Pancreas (tissue), 10 donors: ENCODE measurements at places on chromosomes 3 and 15.

DNA sequence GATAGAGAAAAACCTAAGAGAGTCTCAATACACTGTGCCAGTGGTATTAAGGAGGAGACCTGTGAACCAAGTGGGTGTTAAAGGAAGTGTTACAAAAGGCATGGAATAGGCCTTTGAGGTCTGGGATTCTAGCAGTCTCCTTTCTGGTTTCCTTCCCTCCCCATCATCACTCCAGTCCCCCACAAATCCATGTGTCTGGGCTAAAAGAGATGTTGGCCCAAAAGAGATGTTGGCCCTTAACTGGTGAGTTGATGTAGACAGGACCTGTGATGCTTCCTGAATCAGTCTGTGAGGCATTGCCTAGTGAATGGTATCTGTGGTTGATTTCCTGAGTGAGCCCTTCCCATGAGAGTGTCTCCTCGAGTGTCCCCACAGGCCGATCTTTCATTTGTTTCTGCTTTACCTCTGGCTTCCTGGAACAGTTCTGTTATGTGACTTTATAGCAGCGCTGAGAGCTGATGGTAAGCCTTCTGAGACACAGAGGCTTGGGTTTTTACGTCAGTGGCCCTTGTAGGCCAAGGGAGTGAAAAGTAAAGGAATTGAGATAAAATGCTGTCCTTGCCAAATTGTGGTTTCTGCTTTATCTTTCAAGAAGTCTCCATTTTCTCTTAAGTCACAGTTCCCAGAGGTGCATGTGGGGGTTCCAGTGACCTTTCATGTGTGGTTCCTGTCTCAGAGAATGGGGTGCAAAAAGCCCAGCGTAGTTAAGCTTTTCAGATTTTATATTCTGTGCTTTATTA lies 87.8 kb downstream of the KLHL25 start:
- no peak for DNase-seq

GRCh38 chr3:193377591-193377990 lies 962 bp downstream of the ATP13A5 start:
- no peak for DNase-seq

GRCh38 chr3:158260392-158260791 lies 150.5 kb downstream of the RSRC1 start:
- no peak for DNase-seq

DNA sequence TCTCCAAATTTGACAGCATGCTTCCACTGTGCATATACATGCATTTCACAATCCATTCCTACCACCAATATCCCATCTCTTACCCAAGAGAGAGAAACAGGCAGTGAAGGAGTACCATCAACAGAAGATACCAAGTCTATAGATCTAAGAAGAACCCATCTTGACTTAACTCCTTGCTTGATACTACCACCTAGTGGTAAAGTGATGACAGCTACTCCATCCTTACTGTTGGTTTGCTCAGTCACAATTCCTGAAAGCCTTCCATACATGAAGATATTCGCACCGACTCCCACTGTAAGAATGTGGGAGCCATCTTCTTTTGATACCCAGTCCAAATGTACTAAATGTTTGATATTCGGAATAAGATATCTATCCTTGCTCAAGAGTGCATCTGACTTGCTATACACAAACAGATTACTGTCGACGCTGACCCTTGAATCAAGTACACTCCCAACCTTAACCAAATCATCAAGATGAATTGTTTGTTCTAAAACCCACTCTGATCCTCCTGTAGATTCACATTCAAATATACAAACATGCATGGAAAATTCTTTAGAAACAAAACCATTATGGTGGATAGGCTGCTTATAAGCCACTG lies 123.1 kb downstream of the DMXL2 start:
- no peak for DNase-seq

DNA sequence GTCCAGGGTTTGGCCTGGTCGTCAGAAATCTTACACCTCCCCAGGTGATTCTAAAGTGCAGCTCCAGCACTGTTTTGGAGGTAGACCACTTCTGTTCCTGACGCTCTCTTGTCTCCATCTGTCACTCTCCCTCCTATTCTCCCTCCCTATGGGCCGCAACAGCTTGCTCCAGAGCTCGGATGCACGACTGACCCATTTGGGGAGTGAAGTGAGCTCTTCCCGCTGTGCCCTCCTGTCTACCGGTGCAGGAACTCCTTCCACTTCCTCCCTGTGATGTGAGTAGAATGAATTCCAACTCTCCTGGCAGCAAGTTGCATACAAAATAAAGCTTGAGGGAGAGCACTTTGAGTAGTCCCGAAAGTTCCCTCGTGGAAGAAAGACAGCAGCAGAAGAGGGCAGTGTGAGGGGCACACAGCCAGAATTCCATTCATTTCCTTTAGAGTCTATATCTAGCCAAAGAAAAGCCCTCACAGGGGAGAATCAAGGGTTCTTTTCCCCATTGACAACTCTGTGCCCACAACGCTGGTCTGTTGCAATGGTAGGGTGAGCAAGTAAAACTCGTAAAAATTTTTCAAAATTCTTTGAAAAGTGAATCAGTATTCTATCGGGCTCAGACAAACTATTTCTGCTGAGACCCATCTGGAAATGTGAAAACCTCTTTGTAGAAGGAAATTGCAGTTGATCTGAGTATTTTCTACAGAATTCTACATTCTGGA lies 39.9 kb upstream of the BDH1 start:
- DNase-seq, result no peak
